ENCODE measurements at places on chromosomes 11 and 22.

DNA sequence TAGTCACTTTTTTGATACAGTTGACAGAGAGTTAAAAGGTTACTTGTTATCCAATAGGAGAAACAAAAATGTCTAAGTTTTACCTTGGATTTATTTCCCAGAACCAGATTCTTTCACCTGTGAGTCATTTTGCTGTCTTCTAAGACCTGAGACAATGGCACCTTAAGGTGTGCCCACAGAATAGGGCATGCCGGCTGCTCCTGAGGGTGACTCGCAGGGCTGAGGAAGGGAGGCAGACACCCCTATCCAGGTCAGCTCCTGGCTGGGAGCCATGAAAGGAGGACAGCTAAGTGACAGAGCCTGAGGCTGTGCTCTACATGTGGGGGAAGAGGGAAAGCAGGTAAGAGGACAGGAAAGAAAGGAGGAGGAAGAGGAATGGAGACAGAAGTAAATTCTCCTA, 67.8 kb downstream of the RASSF10 start:
- no peak for DNase-seq

GRCh38 chr11:93392867-93393266, 62.3 kb downstream of the DEUP1 start:
- DNase-seq: no peak

GRCh38 chr11:83403691-83404389, 117.7 kb upstream of the CCDC90B start:
- DNase-seq: no peak

- peak; percentile 47 for DNase-seq
Measured at GRCh38 chr11:67356864-67357561, 3.7 kb upstream of the POLD4 start.

GRCh38 chr22:42060489-42060888, 10.1 kb downstream of the NAGA start:
- DNase-seq: no peak

DNA sequence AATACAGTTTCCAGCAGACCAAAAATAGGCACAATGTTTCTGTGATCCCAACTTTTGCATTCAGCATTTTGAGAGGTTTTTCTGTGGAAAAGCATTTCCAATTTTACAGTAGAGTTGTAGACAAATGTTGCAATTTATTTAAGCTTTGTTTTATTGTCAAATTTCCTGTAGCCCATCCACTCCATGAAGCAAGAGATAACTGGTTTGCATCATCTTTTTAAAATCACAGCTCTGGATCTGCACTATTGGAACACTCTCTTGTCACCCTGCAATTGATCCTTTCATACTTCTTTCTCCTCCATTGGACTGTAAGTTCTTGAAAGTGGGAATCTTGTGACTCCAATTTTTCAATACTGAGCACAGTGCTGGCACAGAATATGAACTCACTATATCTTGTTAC, 86.0 kb downstream of the MAML2 start:
- DNase-seq: no peak

DNA sequence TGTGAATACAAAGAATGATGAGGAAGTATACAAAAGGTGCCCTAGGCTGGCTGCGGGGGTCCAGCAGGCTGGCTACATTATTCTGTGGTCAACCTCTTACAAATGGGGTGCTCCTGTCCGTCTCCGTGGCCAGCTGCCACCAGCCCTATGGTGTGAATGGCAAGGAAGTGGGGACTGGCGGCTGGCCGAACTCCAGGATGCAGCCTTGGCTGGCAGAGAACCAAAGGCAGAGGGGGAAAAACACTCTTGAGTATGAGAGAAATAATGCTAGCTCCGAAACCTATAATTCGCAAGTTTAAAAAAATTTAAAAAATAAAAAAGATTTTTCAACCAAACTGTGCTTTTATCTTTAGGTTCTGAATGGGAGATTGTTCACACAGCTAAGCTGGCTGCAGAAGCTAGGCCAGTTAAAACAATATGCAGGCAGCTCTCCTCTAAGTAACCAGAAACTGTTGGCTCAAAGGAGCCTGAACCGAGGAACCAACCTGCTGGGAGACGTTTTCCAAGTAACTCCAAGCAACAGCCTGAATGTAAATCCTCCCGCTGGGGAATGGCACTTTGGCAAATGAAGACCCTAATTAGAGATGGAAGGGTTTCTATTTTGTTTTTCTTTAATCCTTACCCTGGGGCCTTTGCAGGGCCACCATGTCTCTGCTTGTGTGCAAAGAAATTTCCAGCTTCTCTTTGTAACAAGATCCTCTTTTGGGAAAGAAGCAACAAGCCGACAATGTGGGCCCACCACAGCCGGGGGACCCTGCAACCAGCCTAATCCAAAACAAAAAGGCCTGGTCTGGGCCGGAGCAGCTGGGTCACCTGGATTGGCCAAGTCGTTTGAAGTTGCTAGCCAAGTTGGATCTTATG, 50.2 kb downstream of the C22orf31 start:
- no peak for DNase-seq

DNA sequence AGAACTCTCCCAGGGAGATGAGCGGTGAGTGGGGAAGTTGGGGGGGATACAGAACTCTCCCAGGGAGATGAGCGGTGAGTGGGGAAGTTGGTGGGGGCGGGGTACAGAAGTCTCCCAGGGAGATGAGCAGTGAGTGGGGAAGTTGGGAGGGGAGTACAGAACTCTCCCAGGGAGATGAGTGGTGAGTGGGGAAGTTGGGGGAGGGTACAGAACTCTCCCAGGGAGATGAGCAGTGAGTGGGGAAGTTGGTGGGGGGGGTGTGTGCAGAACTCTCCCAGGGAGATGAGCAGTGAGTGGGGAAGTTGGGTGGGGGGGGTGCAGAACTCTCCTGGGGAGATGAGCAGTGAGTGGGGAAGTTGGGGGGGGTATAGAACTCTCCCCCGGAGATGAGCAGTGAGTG, 186.5 kb downstream of the SHANK2 start:
- DNase-seq: no peak

- no peak for DNase-seq
Measured at GRCh38 chr22:40487663-40488249, 117.4 kb downstream of the SGSM3 start.

DNA sequence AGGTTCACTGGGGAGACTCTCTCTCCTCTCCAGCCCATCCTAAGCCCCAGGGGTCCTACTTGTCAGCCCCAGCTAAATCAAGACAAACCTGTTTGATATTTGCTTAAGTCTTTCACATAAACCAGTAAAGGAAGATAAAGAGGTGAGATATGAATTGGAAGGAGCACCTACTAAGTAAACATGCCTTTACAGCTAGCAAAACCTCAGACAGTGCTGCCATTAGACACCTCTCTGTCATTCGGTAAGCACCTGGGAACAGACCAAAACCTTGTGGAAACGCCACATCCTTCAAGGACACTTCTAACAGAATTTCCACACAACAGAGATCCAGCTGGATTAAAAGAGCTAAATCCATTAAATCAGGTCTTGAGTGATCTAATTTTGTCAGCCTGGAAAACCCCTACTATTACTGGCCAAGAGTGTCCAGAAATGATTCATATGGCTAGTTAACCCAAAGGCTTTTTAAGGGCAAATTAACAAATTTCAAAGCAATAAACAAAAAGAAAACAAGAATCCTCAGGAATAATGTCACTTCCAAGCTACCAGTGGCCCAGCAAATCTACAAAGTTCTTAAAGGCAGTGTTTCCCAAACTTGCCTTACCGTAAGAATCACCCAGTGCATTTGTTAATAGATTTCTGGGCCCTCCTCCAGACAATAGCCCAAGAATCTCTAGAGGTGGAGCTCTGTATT, 2.4 kb downstream of the VPS37C start:
- no peak for DNase-seq

DNA sequence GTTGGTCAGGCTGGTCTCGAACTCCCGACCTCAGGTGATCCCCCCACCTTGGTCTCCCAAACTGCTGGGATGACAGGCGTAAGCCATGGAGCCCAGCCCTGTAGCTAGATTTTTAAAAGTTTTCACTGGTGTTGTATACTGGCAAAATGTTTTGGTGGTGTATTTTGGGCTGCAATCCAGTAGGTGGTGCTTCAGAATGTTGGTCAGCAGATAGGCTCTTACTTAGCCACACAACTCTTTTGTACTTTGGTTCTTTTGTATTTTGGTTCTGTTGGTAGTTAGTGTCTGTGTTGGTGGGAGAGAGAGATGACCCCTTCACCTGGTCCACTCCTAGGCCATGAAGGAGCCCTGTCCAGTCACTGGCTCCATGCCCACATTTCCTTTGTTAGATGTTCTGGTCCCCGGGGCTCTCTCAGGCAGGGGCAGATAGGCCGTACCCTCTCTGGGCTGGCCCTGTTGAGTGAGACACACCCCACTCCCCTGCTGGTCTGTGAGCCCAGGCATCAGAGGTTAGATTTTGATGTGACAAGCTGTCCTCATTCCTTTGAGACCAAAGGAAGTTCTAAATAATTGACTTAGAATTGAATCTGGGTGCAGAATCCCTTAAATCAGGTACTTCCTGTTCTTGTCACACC, 123.8 kb downstream of the DDX10 start:
- DNase-seq: no peak

DNA sequence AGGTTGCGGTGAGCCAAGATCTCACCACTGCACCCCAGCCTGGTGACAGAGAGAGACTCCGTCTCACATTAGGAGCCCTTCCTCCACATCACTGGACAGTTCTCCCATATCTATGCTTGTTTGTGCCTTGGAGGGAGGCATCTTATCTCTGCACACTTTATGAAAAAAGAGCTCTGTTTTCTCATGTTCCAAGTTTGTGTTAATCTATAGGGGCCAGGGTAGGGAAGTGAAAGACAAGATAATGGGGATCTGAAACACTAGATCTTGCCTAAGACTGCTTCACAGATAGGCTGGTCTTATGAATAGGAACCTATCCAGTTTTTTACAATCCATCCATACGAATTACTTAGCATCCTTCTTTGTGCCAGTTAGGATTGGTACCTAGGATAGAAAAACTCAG, 17.1 kb downstream of the OR6Q1 start:
- no peak for DNase-seq

- no peak for DNase-seq
Measured at GRCh38 chr11:59271247-59271755, 58.6 kb upstream of the MPEG1 start.

GRCh38 chr11:76610871-76611475, 59.6 kb downstream of the LRRC32 start:
- DNase-seq: no peak

- DNase-seq: no peak
Measured at GRCh38 chr11:128727320-128727719, 33.4 kb downstream of the FLI1 start.

GRCh38 chr11:60182541-60183330, at the start of gene MS4A6A:
MS4A6A (minus strand) TSS chr11:60183083; CDS start chr11:60181727, 1,356 bp downstream.
- no peak for DNase-seq

DNA sequence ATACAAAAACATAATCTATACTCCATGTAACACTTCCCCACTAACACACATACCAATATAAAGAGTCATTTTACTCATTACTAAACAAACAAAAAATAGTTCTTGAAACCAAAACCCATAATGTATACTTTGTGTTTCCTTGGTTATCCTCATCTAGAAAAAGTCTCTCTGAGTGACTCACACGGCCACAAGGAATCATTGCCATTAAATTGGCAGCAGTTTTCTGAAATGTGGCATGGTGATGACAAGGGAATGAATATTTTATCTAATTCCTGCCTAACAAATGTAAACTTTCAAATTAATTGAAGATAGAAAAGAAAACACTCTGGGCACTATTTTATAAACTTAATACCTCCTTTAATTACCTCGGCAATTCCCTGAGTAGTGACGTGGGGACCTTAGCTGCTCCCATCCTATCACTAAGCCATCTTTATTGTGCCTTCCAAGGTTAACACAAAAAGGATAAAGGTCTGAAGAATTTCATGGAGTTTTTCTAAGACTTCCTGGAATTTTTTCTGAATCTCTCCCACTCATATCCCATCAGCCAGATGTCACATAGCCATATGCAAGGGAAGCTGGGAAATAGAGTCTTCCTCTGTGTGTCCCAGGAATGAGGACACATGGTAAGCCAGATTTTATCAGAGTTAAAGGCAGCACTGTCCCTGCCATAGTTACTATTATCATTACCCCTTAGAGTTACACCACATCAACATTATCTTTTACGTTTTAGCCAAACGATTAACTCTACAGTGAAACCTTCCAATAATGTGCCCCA, 857.2 kb upstream of the TENM4 start:
- no peak for DNase-seq

GRCh38 chr11:16125796-16126195, 230.6 kb downstream of the SOX6 start:
- no peak for DNase-seq

DNA sequence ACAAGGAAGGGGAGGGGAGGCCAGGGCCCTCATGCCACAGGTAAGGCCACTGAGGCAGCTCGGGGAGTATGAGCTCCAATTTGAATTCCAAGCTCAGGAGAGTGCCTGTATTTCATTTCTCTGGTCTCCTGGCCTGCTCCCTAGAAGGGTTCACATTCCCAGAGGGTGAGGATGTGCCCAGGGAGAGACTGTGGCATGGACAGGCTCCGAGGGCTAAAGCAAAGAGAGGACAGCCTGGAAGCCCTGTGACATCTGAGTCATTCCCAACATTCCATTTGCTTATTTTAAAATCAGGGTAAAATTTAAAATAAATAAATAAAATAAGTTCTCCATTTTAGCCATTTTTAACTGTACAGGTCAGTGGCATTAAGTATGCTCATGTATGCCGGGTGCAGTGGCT, 18.6 kb upstream of the FOLR1 start:
- DNase-seq: no peak

DNA sequence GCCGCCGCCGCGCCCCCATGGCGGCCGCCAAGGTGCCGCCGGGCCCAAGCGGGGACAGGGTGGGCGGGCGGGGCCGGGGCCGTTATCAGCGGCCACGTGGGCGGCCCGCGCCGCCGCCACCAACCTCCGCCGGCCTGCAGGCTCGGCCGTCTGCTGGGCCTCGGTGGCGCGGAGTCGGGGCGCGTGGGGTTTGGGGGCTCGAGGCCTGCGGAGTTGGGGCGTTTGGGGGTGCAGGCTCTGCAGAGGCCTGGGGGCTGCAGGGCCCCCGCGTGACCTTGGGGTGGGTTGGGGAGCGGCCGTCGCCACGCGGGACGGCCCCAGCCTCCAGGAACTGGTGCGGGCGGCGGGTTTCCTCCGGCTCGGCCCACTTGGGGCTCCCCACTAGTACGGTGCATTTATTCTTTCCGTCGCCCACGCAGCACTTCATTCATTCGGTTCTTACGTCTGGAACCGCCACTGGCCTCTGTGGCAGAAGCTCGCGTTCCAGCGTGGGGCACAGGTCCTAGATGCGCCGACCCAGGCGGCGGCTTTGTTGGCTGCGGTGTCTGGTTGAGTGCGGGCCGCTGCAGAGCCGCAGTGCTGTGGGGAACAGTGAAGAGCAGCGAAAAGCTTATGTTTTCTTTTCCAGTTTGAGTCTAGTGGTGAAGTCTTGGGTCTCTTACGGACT, 740 bp upstream of the TRMT2A start:
- DNase-seq: peak; percentile 81
